GM23248 (cell line): ENCODE measurements at places on chromosomes 5 and 9. TPM values are rescaled to one million over a fixed set of nuclear protein-coding genes. Genes with fewer than 3 reads are reported as not detected.
A peak's percentile ranks its signal among the peaks of the same experiment; 100 is the strongest.

F2RL2 gene
- total RNA-seq: under 0.01 TPM in 1 of 2 replicates, not detected in the other

KCNV2 gene
- total RNA-seq: not detected in 2 replicates

RNF183 gene
- total RNA-seq: not detected in 2 replicates

TRPM3 gene
- total RNA-seq: not detected in 2 replicates

- peak; percentile 75 for DNase-seq
These were observed 69.5 kb upstream of the ANXA1 start for GRCh38 chr9:73081979-73082657.

GRCh38 chr5:112738191-112738560, 491 bp downstream of the APC start:
- DNase-seq: peak; percentile 57

GRCh38 chr5:148776780-148777179, 49.6 kb upstream of the ADRB2 start:
- DNase-seq: peak; percentile 91
